NCI-H460 (cell line): ENCODE measurements at places on chromosomes 2 and 18.

DNA sequence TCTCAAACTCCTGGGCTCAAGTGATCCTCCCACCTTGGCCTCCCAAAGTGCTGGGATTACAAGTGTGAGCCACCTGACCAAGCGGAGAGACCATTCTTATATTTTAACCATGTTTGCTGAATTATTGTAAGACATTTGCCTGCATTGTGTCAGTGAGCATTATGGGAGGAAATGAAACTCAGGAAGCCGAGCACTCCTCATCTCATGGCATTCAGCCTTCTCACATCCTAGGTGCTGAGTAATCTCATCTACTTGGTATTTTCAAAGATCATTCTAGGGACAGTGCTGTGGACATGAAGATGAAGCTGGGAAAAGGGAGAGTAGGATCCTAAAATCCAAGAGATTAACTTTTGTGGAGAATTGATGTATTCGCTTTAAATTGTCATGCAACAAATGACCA, 66.1 kb downstream of the NAPG start:
- no peak for DNase-seq

- DNase-seq, result no peak
Measured at GRCh38 chr2:191728750-191729624, 51.1 kb downstream of the NABP1 start.

GRCh38 chr2:109382951-109383350, 230.8 kb downstream of the SEPTIN10 start:
- no peak for DNase-seq

DNA sequence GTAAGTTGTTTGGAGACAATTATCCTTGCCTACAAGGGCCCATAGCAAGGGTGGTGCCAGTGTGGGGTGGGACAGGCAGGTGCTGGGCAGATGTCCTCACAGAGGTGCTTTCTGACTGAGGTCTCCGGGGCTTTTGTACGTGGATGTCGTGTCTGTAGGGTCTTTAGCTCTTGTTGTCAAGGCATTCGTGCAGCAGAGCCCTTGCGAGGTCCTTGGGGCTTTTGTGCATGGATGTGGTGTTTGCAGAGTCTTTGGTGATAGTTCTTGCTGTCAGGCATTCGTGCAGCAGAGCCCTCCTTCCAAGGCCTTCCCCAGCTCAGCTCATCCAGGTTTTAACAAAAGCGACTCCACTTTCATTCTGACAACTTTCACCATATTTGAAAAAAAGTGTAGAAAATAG, 116.0 kb upstream of the TMEM18 start:
- DNase-seq, result no peak

DNA sequence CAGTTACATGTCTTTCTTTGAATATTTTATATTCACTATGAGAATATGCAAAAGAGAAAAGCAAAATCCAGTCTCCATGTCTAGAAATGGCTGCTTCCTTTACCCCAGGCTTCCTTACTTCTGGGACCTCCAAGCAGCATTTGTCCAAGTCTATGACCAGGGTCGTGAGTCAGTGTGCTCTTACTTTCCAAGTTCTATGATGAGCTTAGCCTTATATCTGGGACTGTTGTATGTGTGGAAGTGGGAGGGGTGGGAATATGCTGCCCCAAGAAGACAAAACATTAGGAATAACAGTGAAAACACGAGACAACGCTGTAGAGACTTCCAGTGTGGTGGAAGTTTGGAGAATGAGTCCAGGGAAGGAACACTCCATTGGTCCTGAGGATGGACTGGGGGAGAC, 21.2 kb upstream of the CHRNA1 start:
- DNase-seq, result no peak

- DNase-seq, result no peak
Measured at GRCh38 chr2:62297624-62298010, 101.7 kb downstream of the B3GNT2 start.

GRCh38 chr2:228329282-228329681, 147.8 kb upstream of the SPHKAP start:
- no peak for DNase-seq

- DNase-seq, result peak; percentile 25
Measured at GRCh38 chr18:44679914-44680272, 795 bp upstream of the SETBP1 start.

DNA sequence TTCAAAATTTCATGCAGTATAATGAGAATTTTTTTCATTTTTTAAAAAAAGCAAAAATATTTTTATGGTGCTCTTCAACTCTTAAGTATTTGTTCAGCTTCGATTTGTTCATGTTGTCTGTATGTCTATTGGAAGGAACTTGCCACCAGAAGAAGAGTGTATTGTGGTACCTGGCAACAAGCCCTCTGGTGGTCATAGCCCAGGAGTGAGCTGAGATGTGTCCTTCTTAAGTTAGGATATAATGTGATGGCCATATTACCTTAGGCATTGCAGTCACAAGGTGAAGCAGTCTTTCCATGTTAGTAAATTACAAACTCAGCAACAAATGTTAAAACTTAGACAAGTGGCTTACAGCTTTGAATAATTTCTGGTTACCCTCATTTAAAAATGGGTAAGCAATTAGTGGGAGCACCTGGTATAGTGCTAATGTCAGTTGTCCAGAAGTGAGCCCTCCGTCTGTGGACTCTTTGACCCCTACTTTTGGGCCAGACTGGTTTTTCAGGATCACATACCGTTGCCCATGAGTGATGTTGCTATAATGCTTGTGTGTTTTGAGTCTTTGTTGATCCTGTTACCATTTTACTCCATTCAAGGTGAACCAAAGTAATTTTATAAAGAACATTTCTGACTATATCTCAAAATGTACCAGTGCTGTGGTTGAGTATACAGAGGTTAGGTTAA, 57.4 kb downstream of the MYO1B start:
- DNase-seq, result no peak

- DNase-seq, result no peak
Measured at GRCh38 chr18:79200546-79201268, 131.5 kb downstream of the ATP9B start.

GRCh38 chr2:216735668-216736067, 40.3 kb upstream of the IGFBP5 start:
- DNase-seq, result no peak

DNA sequence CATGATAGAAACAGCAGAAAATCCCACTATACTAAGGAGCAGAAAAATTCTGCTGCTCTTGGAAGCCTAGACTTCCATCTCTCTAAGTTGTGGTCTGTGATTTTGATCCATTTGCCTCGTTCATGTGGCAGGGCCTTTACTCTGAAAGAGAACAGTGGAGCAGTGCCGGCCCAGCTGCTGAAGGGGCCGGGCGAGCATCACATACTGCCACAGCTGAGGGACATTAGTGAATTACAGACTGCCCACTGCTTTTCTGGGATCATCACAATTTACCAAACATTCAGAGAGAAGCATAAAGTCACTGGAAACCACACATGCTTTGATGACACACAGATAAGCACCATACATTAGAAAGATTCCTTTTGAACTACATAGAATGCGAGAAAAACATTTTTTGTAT, 217.0 kb upstream of the BOD1L2 start:
- DNase-seq, result no peak

DNA sequence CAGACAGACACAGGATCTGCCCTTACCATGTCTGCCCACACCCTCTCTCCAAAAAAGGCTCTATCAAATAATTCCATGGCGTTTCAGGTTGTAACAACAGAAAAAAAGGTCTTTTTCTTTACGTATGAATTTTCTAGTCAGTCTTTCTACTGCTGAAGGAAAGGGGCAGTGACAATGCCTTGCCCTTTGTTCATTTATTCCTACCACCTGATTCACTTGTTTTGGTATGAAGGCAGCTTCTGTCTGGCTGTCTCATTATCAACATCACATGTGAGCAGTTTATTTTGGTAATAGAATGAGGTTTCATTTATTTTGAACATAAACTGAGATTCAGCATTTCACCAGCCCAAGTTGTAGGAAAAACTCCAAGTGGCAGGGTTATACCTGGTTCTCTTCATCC, 94.3 kb upstream of the KLF7 start:
- no peak for DNase-seq

- DNase-seq, result no peak
Measured at GRCh38 chr2:852168-852567, 98.5 kb upstream of the SNTG2 start.

DNA sequence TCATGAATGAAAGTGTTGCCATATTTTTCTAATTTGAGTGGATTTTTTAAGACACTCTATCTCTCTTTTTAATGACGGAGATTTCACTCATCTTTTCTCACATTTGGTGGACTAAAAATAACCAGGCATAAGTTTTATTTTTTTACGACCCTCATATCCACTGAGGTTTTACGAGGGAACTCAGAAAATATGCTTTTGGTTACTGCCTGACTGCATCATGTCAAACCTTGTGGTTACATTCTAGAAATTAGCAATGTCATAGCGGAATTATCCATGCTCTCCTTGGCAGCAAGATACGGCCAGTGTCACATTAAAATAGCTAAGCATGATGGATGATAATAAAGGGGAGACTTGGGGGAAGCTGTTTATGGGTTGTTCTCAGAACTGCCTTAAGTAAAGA, 428.6 kb upstream of the FSHR start:
- DNase-seq, result no peak

DNA sequence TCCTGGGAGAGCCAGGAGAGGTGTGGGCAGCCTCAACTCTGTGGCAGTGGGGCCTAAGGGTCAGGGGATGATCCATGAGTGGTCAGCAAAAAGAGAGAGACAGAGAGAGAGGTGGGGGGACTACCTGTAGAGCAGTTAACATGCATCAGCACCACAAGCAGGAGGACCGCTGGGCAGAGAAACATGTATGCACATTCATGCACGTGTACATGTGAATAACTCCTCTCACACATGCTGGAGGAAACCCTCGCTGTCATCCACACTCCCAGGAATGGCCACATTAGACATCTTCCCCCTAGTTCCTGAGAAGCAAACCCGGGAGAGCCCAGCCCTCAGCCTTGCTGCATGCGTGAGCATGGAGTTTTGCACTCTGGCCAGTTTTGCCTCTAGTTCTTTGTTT, 166.1 kb downstream of the SMAD7 start:
- DNase-seq, result no peak

DNA sequence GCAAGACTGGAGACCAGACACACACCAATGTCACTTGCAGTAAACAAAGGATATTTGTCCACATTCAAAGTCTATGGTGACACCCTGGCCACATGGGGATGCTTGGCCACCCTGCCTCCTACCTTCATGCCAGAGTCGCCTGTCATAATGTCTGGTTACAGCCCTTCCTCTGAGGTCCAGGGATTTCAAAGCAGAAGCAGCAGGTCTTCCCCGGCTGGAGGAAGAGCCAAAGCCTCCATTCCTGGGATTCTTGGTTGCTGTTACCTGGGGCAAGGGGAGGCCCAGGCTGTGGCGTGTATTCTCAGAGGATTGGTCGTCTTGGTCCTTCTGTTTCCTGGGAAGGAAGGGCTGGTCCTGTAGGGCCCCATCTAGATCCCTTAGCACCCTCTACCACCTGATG, 2.3 kb upstream of the ALPP start:
- DNase-seq, result no peak

DNA sequence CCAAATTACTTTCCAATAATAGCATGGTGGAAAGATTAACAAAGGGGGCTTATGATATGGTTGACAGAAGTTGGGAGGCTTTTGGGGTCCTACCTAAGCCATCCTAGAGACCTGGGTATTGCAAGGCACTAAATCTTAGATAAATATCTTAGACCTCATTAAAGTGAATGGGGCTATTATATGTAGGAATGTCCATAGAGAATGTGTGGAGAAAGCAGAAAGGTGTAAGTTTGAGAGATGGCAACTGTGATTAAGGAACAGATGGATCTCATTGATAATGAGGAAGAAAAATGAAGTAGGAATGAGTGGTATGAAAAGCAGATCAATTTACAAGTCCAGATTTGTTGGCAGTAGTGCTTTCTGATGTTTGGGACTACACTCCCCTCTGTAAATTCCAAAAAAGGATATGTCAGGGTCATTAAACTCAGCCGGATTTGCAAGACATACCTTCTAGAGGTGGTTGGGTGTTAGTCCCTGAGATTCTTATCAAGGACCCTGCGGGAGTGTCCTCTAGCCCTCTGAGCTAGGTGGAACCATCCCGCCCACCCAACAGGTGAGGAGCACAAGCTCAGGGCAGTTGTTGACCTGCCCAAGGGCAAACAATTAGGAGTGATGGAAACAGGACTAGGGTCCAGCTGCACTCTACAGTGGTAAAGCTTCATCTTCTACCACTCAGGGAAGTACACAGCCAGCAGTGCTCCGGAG, 12.1 kb downstream of the TCF7L1 start:
- no peak for DNase-seq

DNA sequence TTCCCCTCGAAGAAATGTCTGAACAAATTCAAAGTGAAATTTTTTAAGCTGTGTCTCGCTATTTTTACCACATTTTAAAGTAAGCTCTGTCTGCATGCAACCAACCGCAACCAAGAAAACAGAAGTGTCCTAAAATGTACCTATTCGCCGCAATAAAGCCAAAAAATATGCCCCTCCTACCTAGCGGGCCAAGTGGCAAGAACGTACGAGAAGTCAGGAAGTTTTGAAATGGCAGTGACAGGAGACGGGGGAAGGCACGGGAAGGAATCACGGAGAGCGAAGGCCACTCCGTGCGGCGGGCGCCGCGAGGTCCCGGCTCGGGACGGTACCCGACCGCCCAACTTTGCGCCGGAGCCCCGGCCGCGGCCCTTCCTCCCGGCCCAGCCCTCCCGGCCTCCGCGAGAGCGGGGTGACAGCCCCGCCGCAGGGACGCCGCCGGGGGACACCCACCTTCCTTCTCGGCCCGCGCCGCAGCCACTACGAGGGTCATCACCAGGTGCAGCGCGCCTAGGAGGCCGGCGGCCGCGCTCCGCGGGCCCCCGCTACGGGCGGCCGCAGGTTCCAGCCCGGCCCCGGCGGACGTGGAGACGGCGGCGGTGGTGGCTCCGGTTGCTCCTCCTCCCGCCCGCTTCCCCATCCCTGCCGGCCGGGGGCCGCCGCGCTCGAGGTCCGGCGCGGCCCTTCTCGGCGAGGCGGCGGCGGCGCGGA, 568 bp downstream of the TMEM131 start:
- peak; percentile 22 for DNase-seq

GRCh38 chr2:1754461-1755170, 10.3 kb upstream of the PXDN start:
- no peak for DNase-seq

- peak; percentile 67 for DNase-seq
Measured at GRCh38 chr2:107730898-107731297, 95.8 kb upstream of the RGPD4 start.

DNA sequence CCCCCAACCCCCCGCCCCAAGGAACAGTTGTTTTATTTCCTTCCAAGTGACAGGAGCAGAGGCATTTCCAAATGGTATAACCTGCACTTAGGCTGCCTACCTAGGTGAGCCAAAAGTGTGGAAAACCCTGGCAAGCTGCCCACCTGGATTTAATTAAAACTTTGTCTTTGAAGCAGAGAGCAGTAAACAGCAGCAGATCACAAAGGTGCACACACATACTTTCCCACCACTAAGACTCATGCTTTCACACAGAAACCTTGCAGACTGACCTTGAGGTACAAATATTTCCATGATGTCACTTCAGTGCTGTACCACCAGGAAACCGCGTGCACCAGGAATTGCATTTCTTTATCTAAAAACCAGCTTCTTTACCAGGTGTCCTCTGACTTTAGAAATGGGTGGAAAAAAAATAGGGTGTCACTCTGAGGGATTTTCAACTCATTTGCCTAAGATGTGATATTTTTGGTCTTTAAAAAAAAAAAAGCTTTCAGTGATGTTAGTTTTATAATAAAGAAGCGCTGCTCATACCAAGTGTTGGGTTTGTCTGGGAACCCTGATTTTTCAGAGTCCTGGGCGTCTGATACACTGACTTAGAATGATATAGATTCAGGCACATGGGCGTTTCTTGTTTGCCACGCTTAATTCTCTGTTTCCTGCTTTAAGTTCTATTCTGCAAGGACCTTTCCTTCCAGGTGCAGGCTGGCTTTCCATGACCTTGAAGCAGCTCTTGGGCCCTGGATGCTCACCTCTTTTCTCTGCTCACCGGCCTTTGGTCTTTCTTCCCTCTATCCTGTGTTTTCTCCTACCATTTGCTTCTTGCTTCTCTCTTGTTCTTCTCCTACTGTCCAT, 70.7 kb upstream of the BCL2L11 start:
- no peak for DNase-seq
